Left ventricle myocardium inferior (tissue), 1 donor: ENCODE measurements at places on chromosomes 2 and 18. TPM values are rescaled to one million over a fixed set of nuclear protein-coding genes. Genes with fewer than 3 reads are reported as not detected.

DNA sequence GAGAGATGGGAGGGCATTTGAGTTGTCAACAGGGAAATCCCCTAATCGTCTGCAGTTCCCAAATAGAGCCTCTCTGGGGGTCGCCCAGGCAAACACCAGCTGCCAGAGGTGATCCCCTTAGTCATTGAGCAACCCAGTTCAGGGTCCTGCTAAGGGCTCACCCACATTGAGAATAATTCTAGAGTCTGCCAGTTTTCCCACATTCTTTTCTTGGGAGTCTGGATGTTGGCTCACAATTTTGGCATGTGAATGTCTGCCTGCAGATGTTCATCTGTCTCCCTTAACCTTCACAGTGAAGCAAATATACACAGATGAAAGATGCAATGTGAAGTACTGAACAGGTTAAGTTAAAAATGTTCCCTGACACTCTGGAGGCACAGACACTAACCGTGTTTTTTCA is 11.4 kb upstream of the SMIM21 start:
- DNase-seq = no peak
- H3K36me3 ChIP-seq = no peaks in the 10 kb centered on the region
- H3K27ac ChIP-seq = no peak overlapping the region
- no peaks in the 10 kb centered on the region for H3K4me1 ChIP-seq
- no peak overlapping the region for H3K4me3 ChIP-seq
- peaks cover 67% of the 10 kb centered on the region for H3K27me3 ChIP-seq

DNA sequence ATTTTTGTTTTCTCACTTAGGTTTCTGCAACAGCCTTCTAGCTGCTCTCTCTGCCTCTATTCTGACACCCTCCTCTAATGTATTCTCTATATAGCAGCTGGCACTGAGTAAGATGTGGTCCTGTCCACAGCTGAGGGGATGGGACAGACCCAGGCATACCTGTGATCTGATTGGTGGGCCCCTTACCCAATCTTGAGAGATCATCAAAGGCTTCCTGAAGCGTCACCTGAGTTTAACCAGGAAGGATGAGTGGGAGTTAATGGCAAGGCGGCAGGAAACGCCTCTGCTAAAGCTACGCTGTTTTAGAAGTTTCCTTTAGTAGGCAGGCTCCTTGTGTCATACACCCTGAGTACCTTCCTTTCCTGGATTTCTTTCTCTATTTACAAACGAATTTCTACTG is 5.7 kb upstream of the TET3 start:
- H3K4me3 ChIP-seq = no peak overlapping the region
- no peaks in the 10 kb centered on the region for H3K27me3 ChIP-seq
- no peaks in the 10 kb centered on the region for H3K36me3 ChIP-seq
- DNase-seq = no peak

Gene ACVR2A
- total RNA-seq = 11.1 TPM

- no peaks in the 10 kb centered on the region for H3K36me3 ChIP-seq
- H3K27me3 ChIP-seq = no peaks in the 10 kb centered on the region
- no peak overlapping the region for H3K4me3 ChIP-seq
- H3K27ac ChIP-seq = no peak overlapping the region
Observed at GRCh38 chr2:116935097-116935814, 879.2 kb upstream of the DDX18 start.

GRCh38 chr2:150618245-150618895 is 130.9 kb upstream of the RND3 start:
- no peaks in the 10 kb centered on the region for H3K36me3 ChIP-seq
- no peak for DNase-seq
- H3K27ac ChIP-seq = peak overlapping the region; percentile 25

GRCh38 chr2:151053661-151053990 is 208.0 kb downstream of the RBM43 start:
- H3K27ac ChIP-seq = no peak overlapping the region
- H3K4me3 ChIP-seq = no peak overlapping the region
- H3K27me3 ChIP-seq = no peaks in the 10 kb centered on the region

DNA sequence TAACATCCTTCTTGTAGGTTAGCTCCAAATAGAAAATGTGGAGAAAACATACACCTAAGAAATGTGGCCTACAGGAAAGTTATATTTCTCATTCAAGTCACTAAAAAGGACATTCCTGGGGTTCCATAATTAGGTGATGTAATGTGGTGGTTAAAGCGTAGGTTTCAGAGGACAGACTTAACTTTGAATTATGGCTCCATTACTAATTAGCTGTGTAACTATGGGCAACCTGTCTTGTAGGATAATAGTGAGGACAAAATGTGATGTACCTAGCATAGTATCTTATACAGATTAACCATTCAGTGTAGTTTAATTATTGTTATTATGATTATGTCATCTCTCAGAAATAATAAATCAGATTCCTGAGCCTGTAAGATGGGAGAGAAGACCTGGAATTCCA is 602.5 kb downstream of the TSN start:
- no peaks in the 10 kb centered on the region for H3K4me1 ChIP-seq
- no peak overlapping the region for H3K4me3 ChIP-seq
- no peak for DNase-seq
- no peak overlapping the region for H3K27ac ChIP-seq
- no peaks in the 10 kb centered on the region for H3K27me3 ChIP-seq

DNA sequence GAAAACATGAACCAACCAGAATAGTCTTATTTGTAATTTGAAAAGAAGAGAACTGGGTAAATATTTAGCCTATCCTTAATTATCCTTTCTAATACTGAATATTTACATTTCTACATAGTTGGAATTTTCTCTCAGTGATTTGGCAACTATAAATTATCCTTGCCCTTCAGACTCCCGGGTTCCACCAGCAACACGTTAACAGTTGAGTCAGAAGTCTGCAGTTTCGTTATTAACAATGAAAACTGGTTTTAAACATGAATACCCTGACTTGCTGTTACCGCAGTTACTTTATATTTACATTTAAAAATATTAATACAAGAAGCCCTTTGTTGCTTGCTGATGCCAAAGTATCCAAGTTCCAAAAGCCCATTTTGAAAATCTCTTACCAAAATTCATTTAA is 673.0 kb downstream of the ARHGAP15 start:
- H3K27me3 ChIP-seq = no peaks in the 10 kb centered on the region
- no peaks in the 10 kb centered on the region for H3K36me3 ChIP-seq
- no peak overlapping the region for H3K27ac ChIP-seq
- DNase-seq = no peak

DNA sequence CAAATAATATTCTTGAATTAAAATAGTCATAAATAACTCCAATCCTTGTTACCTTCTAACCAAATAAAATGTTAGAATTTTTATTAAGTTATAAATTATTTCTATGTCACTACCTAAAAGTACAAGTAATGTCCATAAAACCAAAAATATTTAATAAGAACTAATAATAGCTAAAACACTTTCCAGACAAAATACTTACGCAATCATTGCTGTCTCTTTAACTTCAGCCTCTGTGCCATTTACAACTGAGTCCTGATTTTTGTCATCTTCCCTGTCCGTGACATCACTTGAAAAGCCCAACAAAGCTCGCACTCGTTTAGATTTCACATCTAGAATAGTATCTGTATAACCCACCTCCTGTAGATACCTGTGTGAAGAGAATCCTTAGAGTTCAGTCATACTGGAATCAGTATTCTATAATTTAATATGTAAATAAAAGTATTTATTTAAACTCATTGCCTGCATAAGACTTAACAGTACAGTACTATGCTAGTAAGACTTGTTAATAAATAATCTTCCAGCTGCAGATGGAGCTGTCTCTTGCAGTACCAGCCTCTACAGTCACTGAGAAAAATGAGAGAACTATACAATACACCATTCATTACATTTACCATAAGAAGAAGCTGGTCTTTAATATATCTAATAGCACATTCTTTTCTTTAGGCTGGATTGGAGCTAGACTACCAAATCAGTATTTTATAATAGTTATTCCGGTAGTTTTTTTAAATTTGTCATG is 63.8 kb downstream of the STRN start:
- peaks cover 22% of the 10 kb centered on the region for H3K36me3 ChIP-seq
- no peaks in the 10 kb centered on the region for H3K27me3 ChIP-seq
- no peak for DNase-seq
- no peak overlapping the region for H3K27ac ChIP-seq
- no peaks in the 10 kb centered on the region for H3K4me1 ChIP-seq
- no peak overlapping the region for H3K4me3 ChIP-seq

- no peak for DNase-seq
- peaks cover 28% of the 10 kb centered on the region for H3K36me3 ChIP-seq
- H3K4me1 ChIP-seq = peaks cover 23% of the 10 kb centered on the region
- no peaks in the 10 kb centered on the region for H3K27me3 ChIP-seq
- no peak overlapping the region for H3K4me3 ChIP-seq
- H3K27ac ChIP-seq = peak overlapping the region; percentile 79
Observed at GRCh38 chr2:3433776-3434400, 54.4 kb downstream of the TRAPPC12 start.

DNA sequence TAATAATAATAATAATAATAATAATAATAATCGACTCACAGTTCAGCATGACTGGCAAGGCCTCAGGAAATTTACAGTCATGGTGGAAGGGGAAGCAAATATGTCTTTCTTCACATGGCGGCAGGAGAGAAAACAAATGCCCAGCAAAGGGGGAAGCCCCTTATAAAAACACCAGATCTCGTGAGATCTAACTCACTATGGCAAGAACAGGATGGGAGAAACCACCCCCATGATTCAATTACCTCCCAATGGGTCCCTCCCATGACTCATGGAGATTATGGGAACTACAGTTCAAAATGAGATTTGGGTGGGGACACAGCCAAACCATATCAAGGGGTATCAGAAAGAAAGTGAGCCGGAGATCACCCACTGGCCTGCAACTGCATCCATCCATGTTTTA is 40.5 kb upstream of the PAPOLG start:
- H3K4me1 ChIP-seq = no peaks in the 10 kb centered on the region
- DNase-seq = no peak
- H3K27ac ChIP-seq = no peak overlapping the region

DNA sequence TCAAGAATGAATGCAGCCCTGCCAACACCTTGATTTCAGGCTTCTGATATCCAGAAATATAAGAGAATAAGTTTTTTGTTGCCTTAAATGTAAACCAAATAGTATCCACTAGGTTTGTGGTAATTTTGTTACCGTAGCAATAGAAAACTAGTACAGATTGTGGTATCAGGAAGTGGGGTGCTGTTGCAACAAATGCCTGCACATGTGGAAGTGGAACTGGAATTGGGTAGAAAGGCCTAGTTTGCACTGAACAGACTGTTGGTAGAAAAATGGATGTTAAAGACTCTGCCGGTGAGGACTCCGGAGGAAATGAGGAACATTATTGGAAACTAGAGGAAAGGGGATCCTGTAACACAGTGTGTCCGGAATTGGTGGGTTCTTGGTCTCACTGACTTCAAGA is 145.8 kb upstream of the MGAT5 start:
- H3K4me3 ChIP-seq = no peak overlapping the region
- no peaks in the 10 kb centered on the region for H3K4me1 ChIP-seq
- H3K27ac ChIP-seq = no peak overlapping the region
- H3K27me3 ChIP-seq = no peaks in the 10 kb centered on the region
- H3K36me3 ChIP-seq = no peaks in the 10 kb centered on the region
- no peak for DNase-seq

DNA sequence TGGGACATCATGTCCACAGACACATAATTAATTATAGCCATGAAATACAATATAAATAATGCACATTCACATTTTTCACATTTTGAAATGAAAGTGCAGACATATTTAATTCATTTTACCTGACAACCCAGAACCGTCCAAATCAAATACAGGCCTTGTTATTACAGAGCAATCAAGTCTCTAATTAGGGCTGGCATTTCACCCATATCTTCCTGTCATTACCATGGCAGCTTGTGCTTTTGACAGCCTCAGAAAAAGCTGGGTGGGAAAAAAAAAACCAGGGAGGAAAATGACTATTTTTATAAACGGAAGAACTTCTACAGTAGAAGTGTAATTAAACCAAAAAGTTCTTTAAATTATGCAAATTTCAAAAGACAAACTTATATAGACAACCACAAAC is 436.4 kb downstream of the FBXO15 start:
- H3K36me3 ChIP-seq = no peaks in the 10 kb centered on the region
- H3K4me3 ChIP-seq = no peak overlapping the region
- H3K4me1 ChIP-seq = peaks cover 6% of the 10 kb centered on the region
- no peak overlapping the region for H3K27ac ChIP-seq

DNA sequence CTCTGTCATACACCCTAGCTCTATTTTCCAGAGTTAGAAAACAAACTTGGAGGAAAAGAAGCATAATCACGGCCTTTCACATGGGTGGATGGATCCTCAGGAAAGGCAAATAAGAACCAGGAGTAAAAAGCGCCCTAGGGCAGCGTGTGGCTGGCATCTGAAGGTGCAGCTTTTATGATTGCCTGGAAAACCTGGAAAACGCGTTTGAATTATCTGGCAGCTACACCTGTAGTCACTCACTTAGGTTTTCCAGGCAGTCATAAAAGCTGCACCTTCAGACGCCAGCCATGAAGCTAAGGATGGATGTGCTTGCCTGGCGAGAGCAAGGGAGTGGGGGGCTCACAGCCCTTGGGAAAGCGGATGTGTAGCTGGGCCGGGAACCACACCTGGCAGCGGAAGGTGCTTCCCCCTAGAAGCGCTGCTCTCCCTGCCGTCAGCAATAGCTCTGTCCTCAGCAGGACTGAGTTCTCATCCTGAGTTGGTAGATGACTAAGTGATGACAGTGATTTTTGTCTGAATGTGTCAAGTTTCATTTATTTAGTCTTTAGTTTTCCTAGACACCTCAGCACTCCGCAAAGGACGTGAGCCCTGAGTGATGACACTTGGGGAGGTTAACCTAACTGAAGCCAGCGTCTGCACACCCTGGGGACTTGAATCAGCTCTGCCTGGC is 82.0 kb downstream of the DCDC2C start:
- H3K27ac ChIP-seq = no peak overlapping the region
- H3K4me3 ChIP-seq = no peak overlapping the region
- H3K36me3 ChIP-seq = no peaks in the 10 kb centered on the region
- peaks cover 4% of the 10 kb centered on the region for H3K4me1 ChIP-seq

Gene IKZF2
- total RNA-seq = 6.8 TPM

Gene NT5C1B
- total RNA-seq = not detected

Gene MRPL53
- total RNA-seq = 176 TPM

- peaks cover 6% of the 10 kb centered on the region for H3K36me3 ChIP-seq
- DNase-seq = peak; percentile 58
- no peaks in the 10 kb centered on the region for H3K27me3 ChIP-seq
- H3K4me1 ChIP-seq = peaks cover 71% of the 10 kb centered on the region
- peak overlapping the region; percentile 77 for H3K4me3 ChIP-seq
- peak overlapping the region; percentile 98 for H3K27ac ChIP-seq
Observed at GRCh38 chr2:126656431-126657147, 631 bp downstream of the GYPC start.

DNA sequence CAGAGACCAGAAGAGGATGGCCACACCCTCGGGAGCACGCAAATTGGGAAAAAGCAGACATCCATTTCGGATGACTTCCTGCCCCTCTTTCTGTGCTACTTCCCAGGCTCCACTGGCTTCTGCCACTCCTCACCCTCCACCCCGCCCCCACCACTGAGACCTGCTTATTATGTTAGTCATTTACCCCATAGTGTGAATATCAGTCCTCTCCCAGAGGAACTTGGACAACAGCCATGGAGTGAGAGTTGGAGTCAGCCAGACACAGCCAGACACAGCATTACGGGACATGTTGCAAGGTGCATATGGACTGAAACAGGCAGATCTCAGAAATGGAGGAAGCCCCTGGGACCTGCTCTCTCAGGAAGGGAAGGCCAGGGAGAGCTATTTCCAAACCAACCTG is 51.8 kb downstream of the CTIF start:
- no peak for DNase-seq
- no peak overlapping the region for H3K4me3 ChIP-seq
- H3K27me3 ChIP-seq = no peaks in the 10 kb centered on the region
- peaks cover 75% of the 10 kb centered on the region for H3K4me1 ChIP-seq
- H3K36me3 ChIP-seq = no peaks in the 10 kb centered on the region
